ENCODE measurements at places on chromosomes 3 and 15.

- no peak for DNase-seq
These were observed 19.2 kb upstream of the C15orf39 start for GRCh38 chr15:75182187-75183131.

GRCh38 chr15:63277038-63277892, at the start of gene APH1B:
TSS of gene APH1B (plus strand) at chr15:63277605. CDS start at chr15:63277624, 19 bp downstream.
- DNase-seq, result peak; percentile 43

DNA sequence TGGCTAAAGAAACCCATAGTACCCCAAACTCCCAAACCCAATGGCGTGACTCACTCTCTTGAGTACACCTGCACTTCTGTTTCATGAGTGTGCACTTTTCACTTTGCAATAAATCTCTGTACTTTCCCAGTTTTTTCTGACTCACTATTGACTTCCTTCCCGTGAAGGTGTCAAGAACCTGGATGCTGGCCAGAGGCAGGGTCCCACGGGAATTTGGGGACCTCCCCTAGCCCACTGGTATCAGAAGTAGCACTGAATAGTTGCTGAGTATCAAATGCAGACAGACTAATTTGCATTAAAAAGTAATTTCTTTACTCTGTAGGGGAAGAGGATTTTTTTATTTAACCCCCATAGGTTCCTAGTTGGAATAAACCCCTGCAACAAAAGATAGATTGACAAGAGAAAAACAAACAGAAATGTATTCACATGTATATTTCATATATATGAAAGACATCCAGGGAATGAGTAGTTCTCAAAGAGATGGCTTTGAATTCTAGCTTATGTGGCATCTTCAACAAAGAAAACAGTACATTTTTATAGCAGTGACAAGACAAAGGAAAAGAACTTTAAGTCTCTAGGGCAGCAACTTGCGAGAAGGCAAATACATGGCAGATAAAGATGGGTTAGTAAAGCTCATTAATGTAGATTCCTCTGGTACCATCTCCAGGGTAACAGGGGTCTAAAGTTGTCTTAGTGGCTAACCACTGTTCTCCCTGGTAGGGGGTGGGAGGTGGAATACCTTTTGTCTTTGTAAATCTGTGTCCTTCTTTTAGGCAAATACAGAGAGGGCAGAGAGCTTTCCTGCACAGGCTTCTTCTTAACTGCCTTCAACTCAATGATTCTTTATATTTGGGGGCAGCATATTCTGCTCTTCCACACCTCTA, 385.5 kb upstream of the PDZRN3 start:
- no peak for DNase-seq

- no peak for DNase-seq
These were observed 14.2 kb upstream of the CEP152 start for GRCh38 chr15:48825075-48825474.

DNA sequence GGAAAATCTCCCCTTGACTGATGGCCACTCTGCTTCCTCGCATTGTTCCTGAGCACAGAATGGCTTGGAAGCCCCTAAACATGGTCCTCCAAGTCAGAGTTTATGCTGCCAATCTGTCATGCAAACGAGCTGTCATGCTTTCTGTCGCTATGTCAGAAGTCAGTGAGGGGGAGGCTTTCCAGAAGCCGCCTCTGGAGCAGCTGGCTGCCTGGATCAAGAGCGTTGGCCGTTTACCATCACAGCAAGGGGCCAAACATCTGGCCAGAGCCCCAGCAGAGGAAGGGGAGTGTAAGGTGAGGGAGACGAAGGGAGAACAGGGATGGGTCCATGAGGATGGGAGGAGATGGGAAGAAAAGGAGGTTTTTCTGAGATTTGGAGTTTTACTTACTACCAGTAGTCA, 372.6 kb upstream of the NR2F2 start:
- DNase-seq, result no peak

- DNase-seq, result no peak
These were observed 218.6 kb downstream of the THSD4 start for GRCh38 chr15:71333839-71334238.

DNA sequence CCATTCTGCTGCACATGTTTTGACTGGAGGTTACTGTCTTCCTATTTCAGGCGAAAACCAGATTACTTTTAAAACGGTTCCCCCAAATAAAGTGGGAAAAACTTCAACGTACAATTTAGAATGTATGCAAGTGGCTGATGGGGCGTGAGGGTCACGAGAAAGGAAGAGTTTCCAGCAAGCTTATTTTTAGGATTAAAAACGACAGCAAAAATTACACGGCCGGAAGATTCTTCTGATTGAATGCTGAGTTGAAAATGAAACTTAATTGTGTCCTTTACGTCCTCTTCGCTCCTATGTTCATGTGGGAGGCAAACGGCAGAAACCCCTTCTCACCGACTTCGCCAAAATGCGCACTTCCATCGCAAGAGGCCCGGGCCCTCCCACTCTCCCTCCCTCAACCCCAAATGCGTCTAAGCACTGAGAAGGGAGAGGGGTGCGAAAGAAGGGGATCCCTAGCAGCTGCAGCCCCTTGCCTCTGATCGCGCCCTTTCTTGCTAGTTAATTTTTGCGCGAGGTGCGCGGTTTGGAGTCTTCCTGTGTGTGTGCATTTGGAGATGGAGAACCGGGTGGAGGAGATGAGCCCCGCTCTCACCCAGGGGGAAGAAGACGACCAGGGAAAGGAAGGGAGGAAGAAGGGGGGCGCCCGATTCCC, 656 bp downstream of the CD47 start:
- no peak for DNase-seq

- DNase-seq, result no peak
These were observed 6.7 kb downstream of the EFCC1 start for GRCh38 chr3:129007792-129008191.

- no peak for DNase-seq
These were observed 517.7 kb downstream of the OTOL1 start for GRCh38 chr3:162014284-162014683.

GRCh38 chr3:128218548-128219257, 65.4 kb downstream of the EEFSEC start:
- DNase-seq, result no peak

- DNase-seq, result no peak
These were observed 1097.1 kb downstream of the ROBO1 start for GRCh38 chr3:78670746-78671145.

DNA sequence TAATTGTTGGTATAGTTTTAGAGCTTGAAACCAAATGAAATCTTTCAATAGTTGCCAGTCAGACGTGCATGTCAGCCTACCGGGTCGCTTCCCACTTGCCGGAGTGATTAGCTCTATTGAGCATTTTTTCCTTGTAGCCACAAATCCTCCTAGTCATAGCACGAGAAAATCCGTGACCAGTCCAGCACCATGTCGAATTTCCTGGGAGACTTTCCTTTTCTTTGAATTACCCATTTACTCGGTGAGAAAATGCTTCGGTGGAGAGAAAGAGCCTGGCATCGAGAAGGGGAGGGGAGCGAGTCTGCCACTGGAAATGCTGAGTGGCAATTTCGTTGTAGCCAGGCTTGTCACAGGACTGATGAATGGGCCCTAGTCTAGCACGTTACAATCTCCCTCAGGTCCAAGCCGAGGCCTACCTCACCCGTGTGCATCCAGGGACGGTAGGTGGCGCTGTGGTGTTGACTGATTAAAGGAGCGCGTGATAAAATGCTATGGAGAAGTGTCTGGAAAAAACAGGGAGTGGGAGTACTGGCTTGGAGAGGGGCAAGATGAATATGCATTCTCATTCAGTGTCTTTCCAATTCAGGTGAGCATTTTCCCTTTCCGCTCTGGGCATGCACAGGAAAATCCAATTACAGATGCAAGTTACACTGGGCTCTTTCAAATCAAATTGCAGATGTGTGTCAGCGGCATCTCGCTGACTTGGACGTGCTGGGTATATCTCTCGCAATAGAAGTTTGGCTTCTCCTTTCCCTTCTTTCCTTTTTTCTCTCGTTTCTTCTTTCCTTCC, 238.8 kb downstream of the EDEM1 start:
- DNase-seq, result no peak

DNA sequence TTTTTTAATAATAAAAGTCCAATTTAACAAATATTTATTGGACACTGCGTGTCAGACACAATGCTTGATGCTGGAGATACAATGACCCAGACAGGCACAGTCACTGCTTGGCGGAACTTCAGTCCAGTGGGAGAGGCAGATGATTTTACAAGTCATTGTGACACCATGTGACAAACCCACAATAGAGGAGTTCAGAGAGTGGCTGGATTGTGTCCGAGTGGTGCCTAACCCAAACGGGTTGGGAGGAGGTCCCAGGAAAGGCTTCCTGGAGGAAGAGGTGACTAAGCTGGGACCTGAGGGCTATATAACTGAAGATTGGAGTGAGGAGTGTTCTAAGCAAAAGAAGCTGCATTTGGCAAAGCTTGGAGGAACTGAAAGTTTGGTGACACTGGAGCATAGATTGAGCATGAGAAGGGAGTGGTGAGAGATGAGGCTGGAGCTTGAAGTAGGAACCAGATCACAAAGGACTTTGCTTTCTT, 41.4 kb downstream of the CRTC3 start:
- no peak for DNase-seq

DNA sequence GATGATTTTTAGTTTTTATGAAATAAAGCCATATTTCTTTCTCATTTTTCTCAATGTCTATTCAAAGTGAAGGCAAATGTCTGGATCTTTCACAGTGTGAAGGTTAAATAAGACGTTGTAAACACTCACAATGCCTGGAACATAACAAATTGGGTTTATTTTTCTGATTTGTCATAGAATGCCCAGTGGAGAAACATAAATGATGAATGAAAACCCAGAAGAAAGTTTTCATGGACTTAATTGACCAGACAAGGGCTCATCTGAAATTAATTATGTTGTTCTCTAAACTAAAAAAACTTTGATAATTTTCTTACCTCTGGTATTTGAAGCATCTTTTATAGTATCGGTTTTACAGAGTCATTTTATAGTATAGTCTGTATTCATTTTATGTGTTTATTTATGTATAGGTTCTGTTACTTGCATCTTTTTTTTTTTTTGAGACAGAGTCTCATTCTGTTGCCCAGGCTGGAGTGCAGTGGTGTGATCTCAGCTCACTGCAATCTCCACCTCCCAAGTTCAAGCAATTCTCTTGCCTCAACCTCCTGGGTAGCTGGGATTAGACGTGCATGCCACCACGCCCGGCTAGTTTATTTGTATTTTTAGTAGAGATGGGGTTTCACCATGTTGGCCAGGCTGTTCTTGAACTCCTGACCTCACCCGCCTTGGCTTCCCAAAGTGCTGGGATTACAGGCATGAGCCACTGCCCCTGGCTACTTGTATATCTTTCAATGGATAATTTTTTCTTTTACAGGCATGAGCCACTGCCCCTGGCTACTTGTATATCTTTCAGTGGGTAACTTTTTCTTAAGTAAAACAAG, 15.1 kb upstream of the BNIP2 start:
- DNase-seq, result no peak

DNA sequence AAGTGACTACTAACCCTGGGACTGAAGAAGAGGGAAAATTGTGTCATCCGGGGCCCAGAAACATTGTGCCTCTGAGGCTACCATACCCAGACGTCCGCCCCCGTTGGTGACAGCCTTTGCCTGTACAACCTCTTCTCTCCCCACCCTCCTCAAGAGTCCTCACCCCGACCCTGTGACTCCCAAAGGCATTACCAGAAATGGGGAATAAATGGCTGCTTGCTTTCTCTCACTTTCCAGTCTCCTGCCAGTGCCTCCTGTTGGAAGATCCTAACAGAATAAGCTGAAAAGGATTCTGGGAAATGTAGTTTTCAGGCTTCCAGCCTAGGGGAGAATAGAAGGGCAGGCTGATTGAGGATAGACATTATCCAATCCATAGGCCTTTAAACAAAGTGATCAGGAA, 30.8 kb upstream of the SLC25A36 start:
- no peak for DNase-seq

- no peak for DNase-seq
These were observed 243.1 kb downstream of the ADAMTSL3 start for GRCh38 chr15:83897037-83897436.

DNA sequence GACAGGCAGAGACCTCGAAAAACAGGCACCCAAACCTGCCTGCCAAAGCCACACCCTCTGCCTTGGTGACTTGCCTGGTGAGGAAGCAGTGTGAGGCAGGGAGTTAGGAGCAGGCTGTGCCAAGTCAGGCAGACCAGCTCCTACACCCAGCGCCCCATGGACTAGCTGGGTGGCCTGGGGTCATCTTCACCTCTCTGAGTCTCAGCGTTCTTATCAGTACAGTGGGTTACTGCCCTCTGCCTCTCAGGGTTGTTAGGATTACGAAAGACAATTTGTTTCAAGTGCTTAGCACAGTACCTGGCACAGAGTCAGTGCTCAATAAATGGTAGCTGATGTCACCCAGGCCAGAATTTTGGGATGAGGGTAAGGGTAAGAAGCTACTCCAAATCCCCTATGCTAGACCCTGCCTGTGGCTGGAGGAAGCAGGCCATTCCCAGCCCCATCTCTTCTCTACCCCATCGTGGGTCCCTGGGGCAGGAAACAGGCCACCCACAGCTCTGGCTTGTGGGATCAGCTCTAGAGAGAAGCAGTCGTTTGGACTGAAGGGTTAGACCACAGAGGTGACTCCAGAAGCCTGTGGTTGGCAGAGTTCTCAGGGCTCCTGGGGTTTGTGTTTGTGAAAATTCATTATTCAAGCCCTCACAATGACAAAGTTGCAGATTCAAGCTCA, 10.1 kb downstream of the SLC51B start:
- no peak for DNase-seq

DNA sequence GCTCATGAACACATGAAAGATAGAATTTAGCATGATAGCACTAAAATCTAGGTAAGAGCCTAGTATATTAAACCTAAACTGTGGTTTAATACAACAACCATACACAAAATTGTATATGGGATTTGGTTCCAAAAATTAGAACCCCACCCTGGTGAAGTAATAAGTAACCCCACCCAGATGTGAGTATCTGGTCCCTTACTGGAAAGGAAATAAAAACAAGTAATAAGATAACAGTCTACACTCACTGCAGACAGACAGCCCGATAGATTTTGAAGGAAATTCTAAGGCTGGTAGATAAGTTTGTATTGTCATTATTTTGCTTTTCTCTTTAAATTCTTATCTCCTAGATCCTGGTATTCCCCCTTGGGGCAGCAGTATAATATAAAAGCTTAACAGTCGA, 184.9 kb downstream of the ZBTB20 start:
- no peak for DNase-seq

Measured in esophagus squamous epithelium (tissue), 5 donors.